Activated CD8-positive, alpha-beta T cell treated with anti-CD3 and anti-CD28 coated beads, Interleukin-2, amount 10 ng/mL, durations not matched to agents 7 days and 5 days (primary cell): ENCODE measurements at places on chromosomes 5 and 9.

GRCh38 chr9:75121914-75122558 is 33.7 kb downstream of the OSTF1 start:
- DNase-seq: no peak

DNA sequence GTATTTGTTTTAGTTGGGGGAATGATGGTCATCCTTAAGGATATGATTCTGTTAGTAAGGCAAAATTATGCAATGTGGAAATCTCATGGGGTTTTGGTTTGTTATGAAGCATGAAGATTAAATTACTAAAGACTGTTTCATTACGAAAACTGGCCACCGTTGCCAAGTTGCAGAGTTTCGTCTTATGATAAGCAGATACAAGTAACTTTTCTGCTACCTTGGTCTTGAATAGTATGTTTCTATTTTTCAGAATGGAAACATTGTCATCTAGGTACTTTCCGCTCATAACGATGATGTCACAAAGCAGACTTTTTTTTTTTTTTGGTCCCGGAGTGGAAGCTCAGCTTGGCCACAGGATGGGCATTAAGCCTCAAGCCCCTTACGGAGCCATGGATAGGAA is 4.2 kb downstream of the CCNI2 start:
- DNase-seq: no peak

GRCh38 chr5:127254729-127255284 is 35.8 kb upstream of the MEGF10 start:
- no peak for DNase-seq

DNA sequence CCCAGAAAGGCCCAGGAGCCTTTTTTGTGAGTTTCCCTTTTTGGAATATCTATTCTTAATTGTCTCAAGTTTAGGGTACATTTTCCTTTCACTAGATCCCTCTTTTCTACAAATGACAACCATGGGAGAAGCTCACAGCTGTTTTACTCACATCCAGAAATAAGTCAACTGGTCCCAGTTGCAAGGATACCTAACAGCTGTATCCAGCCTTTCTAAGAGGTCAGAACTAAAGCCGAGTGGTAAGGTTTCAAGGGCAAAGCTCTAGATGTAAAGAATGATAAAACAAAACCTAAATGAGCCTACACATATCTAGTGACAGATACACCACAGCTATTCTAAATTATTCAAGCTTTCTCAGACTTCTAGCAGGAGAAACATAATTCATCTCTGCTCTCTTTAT is 4.4 kb downstream of the FGF10 start:
- DNase-seq: no peak

GRCh38 chr5:18944771-18945170 is 1043.2 kb downstream of the CDH18 start:
- DNase-seq: no peak
